Upper lobe of left lung (tissue), 6 donors: ENCODE measurements at places on chromosomes 1 and 21. TPM values are rescaled to one million over a fixed set of nuclear protein-coding genes. Genes with fewer than 3 reads are reported as not detected.

Gene NKAIN1
- 0.31 TPM for total RNA-seq

Gene S100A3
- total RNA-seq = 2.0 TPM

Gene ATAD3C
- 9.2 TPM for total RNA-seq

Gene RPS6KC1
- total RNA-seq = 17.0 TPM

DNA sequence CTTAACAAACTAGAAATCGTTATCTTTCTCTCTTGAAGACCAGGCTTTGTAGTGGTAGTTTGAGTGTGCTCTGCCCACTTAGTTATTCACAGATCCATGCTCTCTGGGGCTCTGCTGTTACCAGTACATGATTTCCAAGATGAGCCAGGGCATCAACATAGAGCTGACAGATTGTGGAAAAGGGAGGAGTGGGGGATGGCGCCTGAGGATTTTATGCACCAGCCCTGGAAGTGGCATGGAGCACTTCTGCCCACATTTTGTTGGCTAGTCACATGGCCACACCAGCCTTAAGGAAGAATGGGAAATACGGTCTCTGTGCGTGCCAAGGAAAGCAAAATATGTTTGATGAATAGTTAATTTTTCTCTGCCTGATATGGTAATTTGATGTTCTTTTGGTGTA, 18.2 kb downstream of the TSNAX start:
- DNase-seq = no peak

- no peak for DNase-seq
Measured at GRCh38 chr1:111520053-111520452, 16.6 kb upstream of the ADORA3 start.

- DNase-seq = no peak
Measured at GRCh38 chr1:47703981-47704596, 266.2 kb downstream of the FOXD2 start.

DNA sequence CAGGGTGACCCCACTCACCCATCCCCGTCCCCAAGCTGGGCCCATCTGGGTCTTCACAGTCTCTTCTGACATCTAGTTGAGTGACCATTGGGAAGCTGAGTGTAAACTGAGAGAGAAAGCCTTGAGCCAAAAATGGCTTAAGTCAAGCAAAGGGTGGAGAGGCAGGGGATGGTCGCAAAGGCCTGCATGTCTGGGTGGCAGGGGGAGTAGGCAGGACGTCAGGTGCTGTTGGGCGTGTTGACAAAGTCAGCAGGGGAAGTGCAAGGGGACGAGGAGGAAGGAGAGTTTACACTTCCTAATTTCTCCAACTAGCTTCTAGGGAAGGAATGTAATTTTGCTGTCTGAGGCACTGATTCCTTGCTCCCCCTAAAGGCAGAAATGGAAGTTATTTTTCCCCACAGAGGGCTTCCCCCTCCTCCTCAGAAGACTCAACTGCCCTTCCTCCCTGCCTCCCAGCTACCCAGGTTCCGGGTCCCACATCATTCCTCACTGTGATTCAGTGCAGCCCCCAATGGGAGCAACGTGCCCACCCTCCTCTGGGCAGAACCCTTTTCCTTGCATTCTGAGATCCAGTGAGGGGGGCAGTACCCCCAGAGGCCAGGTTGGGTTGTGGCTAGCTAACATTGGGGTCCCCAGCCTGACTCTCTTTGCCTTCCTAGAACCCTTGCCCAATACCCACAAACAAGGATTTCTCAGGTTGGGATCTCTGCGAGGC, 1.2 kb upstream of the ADORA1 start:
- DNase-seq = no peak

- DNase-seq = peak; percentile 64
Measured at GRCh38 chr1:61082311-61083012, at the start of gene NFIA. NFIA (plus strand) TSS chr1:61082561.

- no peak for DNase-seq
Measured at GRCh38 chr1:206714331-206715058, 29.8 kb downstream of the MAPKAPK2 start.

- DNase-seq = no peak
Measured at GRCh38 chr1:190001187-190001586, 476.5 kb downstream of the BRINP3 start.

DNA sequence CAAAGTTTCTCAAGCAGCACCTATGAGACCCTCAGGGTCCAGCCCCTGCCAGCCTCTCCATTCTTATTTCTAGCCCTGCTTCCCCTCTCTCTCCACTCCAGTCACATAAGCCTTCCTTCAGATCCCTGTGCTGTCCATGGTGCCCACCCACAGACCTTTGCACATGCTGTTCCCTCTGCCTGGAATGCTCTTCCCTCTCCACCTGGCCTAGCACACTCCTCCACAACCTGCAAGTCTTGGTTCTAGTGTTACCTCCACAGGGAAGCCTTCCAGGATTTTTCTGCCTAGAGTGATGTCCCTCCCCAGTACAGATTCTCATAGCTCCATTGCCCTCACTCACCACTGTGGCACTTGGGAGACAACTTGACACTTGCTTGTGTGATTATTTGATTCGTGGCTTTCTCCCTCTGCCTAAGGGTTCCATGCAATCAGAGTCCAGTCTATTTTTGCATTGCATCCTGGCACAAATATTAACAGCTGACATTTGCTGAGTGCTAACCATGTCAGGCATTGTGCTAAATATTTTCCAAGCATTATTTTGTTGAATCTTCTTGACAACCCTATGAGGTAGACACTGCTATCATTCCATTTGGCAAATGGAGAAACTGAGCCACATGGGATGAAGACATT, 127.3 kb downstream of the SYF2 start:
- no peak for DNase-seq

DNA sequence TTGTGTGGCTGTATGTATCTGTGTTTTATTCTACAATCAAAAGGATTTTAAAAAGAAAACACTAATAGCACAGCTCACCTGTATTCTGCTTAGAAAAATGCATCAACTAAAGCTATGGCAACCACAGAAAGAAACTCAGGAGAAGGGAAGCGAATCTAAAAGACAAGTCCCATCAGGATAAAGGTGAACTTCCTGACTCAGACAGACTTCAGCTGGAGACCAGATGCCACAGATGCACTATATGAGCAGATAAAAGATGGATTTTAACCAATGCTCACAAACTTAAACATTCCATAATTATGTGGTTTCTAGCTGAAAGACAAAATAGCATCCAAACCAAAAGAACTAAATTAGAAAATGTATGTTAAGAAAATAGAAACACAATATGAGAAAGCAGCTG, 231.0 kb downstream of the RERE start:
- no peak for DNase-seq

- DNase-seq = no peak
Measured at GRCh38 chr21:15098181-15098580, 33.4 kb upstream of the NRIP1 start.
